Mucosa of descending colon (tissue), 3 donors: ENCODE measurements at places on chromosomes 12 and 14.

DNA sequence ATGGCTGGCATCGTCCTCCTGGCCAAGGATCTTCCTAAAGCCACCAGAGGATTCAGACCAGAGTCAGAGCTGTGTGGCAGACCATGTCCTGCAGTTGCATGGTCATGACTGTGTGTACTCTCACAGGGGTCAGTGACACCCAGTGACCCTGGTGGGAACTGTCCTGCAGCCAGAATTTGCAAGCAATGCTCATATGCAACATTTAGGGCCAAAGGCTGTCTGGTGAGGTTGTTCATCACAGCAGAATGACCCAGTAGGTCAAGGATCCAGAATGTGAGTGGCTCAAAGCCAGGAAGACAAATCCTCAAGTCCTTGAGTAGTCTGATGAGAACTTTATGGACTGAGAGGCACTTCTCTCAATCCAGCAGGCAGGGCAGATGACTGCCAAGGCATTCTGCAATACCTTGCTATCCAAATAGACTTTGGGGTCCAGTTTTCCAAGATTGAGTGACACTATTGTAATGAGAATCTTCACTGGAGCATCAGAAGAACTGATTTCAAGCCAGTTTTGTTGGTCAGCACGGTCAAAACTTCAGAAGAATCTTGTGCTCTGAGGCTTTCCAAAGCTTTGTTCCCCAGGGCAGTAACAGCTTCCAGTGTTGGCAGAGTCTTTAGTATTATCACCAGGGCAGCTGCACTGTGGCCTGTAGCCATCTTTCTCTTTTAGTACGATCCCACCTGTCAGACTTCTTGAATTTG, 122.0 kb downstream of the PTCSC3 start:
- DNase-seq, result no peak

- no peak for DNase-seq
Measured at GRCh38 chr12:44476683-44477082, 399.4 kb downstream of the NELL2 start.

DNA sequence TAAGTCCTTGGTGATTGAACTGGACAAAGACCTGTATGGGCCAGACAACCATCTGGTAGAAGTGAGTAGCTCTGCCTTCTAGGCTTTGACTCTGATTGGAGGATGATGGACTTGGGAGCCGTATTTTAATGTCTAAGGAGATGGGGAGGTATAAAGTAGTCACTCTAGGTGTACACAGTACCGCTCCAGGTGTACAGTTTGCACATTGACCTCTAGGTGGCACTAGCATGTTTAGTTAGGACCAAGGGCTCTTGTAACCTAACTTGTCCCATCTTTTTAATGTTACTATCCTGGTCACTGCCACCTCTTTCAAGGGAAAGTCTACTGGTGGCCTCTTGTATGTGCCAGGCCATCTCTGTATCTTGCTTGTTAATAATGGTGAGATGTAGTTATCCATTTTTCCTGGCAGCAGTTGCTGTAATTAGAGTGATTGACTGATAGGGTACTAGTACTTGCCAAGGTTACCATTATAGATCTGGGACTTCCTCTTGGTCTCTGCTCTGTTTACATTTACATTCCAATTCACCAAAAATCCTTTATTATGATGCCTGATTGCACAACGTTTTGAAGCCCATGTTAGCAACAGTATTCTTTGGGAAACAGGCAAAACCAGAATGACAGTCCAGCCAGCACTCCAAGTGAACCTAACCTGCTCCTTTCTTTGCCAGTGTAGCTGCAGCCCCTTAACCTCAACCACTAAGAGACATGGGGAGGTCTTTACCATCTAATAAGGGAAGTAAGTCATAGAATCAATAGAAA, 3.6 kb downstream of the SMARCD1 start:
- DNase-seq, result no peak

GRCh38 chr12:24631676-24632426, 317.1 kb downstream of the BCAT1 start:
- no peak for DNase-seq

DNA sequence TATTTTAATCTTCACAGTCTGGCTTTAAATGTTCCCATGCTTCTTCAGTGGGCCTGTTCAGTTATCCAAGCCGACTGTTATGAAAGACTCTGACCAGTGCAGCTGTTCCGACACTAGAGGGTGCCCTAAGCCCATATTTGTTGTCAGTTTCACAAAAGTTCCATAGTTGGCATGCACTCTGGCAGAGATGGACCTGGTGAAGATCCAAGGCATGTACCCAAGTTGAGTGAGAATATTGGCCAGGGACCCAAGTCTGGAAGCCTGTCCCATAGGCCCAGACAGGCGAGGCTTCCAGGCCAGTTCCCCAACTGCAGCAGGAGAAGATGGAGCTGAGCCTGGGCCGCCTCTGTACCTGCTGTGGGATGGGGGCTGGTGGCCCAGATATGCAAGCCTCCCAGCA, 27.4 kb upstream of the GUCY2C start:
- DNase-seq, result peak; percentile 81

DNA sequence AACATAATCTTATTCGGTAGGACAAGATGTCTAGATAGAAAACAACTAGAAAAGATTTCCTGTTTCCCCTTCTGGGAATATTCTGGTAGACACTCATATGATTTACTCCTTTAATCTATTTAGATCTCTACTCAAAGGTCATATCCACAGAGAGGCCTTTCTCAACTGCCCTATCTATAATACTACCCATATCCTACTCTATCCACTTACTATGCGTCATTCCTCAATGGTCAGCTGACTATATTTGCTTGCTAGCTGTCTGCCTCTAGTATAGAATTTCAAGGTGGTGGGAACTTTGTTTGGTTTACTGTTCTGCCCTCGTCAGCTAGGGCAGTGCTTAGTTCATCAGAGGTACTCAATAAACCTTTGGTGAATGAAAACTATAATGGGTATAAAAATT, 157.8 kb upstream of the PKP2 start:
- DNase-seq, result no peak

DNA sequence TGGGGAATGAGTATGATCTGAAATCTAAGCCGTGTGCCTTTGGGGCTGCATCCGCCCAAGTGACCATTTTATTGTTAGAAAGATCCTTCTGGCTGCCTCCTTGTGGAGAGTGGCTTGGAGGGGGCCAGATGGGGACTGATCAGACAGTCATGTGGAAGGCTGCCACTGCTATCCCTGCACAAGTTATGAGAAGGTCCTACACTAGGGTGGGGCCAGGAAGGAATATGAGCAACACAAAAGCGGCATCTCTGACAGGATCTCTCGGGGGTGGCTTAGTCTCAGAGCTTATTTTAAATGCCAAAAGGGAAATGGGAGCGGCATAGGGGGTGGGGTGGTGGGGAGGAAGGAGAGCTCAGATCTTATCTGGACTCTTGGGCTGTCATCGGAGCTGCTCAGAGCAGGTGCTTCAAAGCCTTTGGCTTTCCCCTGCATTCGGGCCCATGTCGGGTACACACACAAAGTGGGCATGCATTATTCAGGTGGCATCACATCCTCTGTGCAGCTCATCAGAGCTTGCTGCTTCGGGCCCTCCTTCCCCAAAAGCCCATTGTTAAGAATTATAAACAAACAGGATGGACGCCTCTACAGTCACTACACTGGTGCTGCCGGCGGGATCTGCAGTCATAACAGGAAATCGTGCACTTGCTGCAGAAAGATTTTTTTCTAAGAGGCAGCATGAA, 805.4 kb downstream of the VRK1 start:
- DNase-seq, result peak; percentile 69

- no peak for DNase-seq
Measured at GRCh38 chr12:13318231-13319015, 121.9 kb downstream of the EMP1 start.

GRCh38 chr12:9796346-9796745, 30.9 kb upstream of the KLRF1 start:
- no peak for DNase-seq

DNA sequence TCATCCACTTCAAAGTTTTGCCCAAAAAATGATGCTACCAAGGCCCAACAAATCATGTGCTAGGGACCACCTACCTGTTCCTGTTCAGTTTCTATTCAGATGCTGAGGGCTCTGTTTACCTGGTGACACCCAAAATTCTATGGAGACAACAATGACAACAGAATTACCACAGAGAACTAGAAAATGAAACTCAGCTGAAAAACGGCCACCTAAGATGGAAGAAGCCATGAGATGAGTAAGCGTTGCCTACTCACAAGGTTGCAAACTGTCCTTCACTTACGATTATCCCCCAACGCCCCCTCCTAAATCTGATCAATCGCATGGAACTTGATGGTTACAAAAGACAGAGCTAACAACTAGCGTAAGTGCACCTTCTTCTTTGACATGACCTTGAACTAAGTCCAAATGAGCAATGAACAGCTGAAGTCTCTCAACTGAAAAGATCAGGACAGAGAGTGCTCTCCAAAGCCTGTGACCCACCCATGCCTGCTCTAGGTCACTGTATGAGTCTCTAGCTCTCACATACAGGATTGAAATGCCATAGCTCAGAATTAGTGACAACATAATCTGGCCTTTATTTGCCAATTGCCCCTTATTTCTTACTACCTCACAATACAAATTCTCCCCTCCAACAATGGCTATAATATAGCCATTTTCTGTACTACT, at the start of gene RNASE11:
Gene RNASE11 (minus strand): TSS at position 513 of the 666 bp plus-strand sequence.
- no peak for DNase-seq

- no peak for DNase-seq
Measured at GRCh38 chr14:77318006-77318553, 2.6 kb downstream of the POMT2 start.

DNA sequence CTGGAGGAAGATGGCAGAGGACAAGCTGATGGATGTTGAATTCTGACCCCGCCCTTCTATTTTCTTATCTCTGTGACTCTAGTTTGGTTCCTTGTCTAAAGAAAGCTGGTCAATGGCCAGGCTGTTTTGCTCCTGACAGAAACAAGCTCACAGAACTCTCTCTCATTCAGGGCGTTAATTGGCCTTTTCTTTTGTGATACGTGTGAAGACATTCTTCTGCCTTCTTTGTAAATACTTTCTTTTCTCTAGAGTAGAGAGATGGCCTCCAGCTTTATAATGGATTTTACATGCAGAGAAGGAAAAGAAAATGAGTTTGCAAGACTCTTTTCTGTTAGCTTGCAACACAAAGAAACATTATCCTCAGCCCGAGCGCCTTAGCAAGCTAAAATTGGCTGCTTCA, 492.2 kb upstream of the CCDC196 start:
- no peak for DNase-seq

- no peak for DNase-seq
Measured at GRCh38 chr12:21413369-21414277, 23.8 kb upstream of the PYROXD1 start.

DNA sequence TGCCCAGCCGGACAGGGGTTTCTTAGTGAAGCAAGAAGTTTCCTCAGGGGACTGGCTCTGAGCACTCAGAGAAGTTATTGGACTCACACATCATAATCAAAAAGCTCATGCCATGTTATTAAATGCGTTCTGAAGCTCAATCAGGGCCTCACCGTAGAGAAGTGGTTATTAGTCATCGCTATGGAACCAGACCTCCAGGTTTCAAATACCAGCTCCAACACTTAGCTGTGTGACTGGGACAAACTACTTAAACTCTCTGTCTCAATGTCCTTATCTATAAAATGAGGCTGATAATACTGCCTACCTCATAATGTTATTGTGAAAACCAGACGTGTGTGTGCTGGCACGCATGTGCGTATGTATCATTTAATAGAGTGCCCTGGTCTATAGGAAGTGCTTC, 7.3 kb downstream of the STAT6 start:
- no peak for DNase-seq

- DNase-seq, result peak; percentile 56
Measured at GRCh38 chr14:91649930-91650329, 82.0 kb downstream of the CATSPERB start.

DNA sequence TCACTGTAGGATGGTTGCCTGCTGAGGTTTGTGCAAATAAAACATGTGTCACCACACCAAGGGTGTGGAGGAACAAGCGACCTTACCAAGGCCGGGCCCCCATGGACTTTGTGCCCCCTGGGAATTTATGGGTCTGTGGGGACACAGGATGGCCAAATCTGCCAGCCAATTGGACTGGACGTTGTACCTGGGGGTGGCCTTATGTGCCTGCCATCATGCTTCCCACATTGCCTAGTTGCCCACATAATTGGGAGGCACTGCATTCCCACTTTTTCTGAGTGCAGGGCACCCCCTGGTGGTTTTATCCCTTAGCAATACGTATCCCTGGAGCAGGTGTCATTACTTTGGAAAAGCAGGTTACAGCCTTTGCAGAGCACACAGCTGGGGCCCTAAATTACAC, 92.6 kb upstream of the TMPO start:
- peak; percentile 87 for DNase-seq

DNA sequence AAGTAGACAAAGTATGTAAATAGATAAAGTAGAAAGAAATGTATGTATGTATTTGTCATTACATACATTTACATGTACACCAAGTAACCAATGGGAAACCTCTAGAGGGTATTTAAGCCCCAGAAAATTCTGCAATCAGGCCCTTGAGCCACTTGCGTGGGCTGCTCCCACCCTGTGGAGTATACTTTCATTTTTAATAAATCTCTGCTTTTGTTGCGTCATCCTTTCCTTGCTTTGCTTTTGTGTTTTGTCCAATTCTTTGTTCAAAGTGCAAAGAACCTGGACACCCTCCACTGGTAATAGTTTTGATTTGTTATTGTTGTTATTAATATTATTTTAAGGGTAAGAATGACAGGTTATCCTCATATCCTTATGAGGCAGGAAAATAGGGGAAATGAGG, 21.8 kb downstream of the CAPS2 start:
- no peak for DNase-seq

DNA sequence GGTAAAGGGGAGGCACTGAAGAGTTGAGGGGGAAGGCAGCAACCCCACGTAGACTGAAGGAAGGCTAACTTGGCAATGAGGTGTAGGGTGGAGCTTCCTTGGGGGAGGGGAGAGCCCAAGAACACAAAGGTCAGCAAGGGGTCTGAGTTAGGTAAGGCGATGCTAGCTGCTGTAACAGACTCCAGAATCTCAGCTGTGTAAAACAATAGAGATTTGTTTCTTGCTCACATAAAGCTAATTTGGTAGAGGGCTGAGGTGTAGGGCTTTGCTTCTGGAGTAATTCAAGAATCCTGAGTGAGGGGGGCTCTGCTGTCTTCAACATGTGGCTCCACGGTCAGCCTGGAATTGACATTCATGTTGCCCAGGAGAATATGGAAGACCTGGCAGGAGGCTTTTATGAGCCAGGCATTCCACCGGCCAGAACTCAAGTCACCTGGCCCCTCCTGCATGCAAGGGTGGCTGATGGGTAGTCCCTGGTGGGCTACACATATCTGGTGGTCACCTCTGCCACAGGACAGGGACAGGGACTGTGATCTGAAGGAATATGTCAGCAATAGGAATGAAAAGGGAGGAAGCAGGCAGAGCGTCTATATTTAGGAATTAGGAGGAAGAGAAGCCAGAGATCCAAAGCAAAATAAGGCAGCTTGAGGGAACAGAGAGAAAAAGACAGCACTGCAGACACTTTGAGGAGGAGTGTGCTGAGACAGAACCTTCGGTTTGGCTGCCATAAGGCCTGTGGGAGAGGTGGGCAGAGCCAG, 153.7 kb downstream of the ZFP36L1 start:
- DNase-seq, result no peak

- DNase-seq, result no peak
Measured at GRCh38 chr14:68084256-68084655, 264.7 kb downstream of the RAD51B start.
